ENCODE measurements at places on chromosomes 6 and 20.

- DNase-seq = no peak
These were observed 54.4 kb downstream of the FAM184A start for GRCh38 chr6:119024111-119024510.

DNA sequence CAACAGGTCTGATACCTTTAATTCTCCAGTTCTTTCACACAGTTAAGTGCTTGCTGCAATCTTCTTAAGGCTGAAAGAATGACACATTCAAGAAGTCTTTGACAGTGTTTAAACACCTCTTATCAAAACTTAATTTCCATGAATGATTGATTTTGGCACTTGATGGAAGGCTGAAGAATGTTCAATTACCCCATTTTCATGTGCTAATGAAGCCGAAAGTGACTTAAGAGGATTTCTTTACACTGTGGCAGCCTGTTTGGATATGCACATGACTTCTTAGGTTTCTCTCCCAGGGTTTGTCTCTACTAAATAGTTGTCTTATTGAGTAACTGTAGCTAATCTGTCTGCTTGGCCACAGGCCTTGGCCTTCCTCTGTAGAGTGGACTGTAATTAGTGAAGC lies 81.1 kb upstream of the PRDM1 start:
- no peak for DNase-seq

DNA sequence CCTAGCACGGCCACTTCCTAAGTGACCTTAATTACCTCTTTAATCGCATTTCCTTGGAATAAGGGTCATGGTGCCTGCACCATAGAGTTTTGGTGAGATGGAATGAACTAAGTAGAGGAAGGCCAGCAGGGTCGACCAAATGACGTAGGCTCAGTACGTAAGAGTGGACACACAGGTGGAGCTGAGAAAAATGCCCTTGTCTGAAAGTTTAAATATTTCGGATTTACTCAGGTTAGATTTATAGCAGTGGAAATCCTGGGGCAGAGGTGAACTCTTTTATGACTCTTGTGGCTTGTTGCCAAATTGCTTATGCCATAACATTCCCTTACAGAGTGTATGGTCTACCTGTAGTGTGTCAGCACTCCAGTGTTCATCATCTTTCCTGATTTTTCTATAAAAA lies 23.6 kb upstream of the BTBD3 start:
- no peak for DNase-seq

GRCh38 chr20:12916699-12917098 lies 92.1 kb upstream of the SPTLC3 start:
- no peak for DNase-seq

GRCh38 chr6:91631227-91631626 lies 1044.4 kb upstream of the MAP3K7 start:
- no peak for DNase-seq

DNA sequence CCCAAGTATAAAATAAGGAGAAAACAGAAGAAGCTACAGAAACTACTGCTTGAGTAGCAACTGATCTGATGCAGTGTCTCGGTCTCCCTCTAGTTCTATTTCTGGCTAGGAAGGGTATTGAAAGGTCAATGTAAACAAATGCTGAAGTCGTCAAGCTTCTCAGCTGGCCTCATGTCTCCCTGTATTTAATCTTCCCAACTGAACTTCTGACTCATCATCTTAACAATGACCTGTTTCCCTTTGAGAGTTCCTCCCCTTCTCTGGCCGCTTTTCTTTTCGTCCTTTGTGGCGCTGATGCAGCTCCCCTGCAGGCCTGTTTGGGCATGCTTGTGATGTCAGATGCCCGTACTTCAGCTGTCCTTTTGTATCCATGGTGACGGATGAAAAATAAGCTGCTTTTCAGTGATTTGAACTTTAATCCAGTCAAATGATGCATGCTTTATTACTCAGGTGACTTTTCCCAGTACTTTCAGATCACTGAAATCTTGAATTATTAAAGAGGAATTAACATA lies 7.8 kb upstream of the LCA5 start:
- no peak for DNase-seq
